Stimulated activated CD8-positive, alpha-beta memory T cell treated with anti-CD3 and anti-CD28 coated beads, Interleukin-7, amount 100 ng/mL, for 4 hours (primary cell): ENCODE measurements at places on chromosomes 3 and 15.

GRCh38 chr15:38028869-38029268 lies 94.4 kb downstream of the TMCO5A start:
- no peak for DNase-seq

DNA sequence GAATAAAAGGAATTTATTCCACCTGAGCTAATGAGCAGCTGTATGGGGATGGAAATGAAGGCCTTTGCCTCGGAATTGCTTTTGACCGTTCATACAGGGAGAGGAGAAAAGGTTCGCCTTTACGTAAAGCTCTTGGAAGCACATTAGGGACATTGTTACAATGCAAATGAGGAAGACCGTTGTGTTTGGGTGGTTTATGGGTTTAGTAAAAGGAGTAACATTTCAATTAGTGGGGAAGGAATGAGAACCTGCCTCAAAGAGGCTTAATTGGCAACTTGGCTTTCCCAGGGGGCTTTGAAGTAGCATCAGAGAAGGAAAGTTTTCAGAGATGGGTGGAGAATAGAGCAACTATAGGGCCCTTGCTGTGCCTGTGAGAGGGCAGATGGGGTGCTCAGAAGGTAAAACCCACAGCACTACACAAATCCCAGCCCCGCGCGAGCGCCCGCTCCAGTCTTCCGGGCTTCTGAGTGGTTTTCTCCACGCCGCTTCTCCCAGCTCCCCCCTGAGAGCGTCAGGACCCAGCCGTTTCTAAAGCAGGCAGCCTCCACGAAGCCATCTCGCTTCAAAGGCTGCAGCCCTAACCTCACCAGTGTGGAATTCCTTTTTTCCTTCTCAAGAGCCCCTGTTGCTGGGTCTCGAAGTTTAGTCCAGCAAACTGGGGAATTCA lies 192.0 kb upstream of the HES1 start:
- no peak for DNase-seq

DNA sequence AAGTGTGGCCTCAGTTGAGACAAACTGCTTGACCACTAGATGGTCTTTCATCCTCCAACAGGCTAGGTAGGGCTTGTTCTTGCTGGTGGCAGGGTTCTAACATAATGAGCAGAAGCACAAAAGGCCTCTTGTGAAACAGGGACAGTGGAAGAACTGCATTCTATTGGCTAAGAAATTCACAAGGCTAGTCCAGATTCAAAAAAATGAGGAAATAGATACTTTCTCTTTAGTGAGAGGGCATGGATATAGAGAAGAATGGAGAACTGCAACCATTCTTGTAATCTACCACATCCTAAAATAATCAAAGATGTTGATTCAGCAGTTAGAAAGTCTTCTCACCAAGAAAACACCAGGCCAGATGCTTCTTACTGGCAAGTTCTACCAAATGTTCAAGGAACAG lies 143.7 kb upstream of the LRIG1 start:
- no peak for DNase-seq

- DNase-seq: no peak
Observed at GRCh38 chr15:39942753-39943150, 8.8 kb downstream of the EIF2AK4 start.

- no peak for DNase-seq
Observed at GRCh38 chr15:92817339-92817886, 82.7 kb upstream of the CHD2 start.

DNA sequence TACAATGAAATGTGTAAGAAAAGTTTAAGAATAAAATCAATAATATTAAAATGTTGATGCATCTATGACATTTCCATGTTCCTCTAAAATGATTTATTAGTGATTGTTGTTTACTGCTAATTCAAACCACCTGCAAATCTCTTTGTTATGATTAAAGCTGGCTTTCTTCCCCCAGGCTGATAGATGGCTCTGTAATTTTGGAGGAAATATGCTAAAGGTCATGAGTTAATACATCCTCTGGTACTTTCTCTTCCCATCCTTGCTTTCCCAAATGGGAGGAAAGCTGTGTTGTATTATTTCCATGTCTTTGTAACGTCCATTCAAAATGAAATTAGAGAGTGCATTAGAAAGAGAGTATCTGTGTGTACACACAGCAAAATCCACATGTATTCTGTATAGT lies 139.5 kb upstream of the TMCO5A start:
- DNase-seq: no peak

DNA sequence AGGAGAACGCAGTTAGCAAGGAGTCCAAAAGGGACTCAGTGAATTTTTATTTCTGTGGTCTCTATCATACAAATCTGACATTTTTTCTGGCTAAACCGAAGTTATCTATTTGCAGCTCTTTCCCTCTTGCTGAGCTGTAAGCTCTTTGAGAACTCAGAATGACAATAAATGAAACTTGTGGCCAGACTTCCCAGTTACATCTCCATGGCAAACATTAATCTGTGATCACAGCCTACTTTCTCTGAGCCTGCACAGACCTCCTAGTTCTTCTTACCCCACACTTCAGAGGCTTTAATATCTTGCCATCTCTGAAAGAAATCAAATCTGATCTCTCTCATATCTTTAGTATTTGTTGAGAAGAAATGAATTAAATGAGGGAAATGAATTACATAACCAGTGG lies 58.0 kb downstream of the PLD1 start:
- DNase-seq: no peak
